ENCODE measurements at places on chromosomes 13 and 19. TPM values are rescaled to one million over a fixed set of nuclear protein-coding genes. Genes with fewer than 3 reads are reported as not detected.

Gene LHFPL6
- total RNA-seq = 63.6 TPM

Gene LYL1
- total RNA-seq = 2.1 TPM

GRCh38 chr19:9789066-9789465 is 20.5 kb upstream of the ZNF846 start:
- DNase-seq = no peak

DNA sequence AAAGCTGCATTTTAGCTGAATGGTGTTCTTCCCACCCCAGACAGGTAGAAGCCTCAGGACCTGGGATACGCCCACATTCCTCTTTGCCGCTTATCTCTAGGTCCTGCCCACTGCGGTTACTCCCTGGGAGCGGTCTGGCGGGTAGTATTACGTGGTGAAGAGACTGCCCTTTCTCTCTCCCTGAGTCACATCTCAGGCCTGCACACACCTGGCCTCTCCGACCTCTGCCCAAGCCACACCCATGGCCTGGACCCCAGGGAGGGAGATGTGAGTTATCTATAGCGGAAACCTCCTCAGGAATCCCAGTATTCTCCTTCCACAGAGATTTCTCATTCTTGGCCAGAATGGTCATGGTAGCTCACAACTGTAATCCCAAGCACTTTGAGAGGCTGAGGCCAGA is 17.3 kb downstream of the RHPN2 start:
- DNase-seq = no peak

DNA sequence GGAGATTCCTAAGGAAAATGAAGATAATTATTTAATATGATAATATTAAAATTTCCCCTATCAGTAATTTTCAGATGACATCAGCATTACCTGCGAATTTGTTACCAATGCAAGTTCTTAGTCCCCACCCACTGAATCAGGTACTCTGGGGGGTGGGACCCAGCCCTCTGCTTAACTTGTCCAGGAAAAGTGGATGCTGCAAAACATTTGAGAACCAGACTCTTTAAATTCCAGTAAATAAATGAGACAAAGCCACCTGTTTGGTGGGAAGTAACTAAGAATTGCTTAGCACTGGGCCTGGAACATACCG is 495 bp upstream of the ZNF599 start:
- no peak for DNase-seq

DNA sequence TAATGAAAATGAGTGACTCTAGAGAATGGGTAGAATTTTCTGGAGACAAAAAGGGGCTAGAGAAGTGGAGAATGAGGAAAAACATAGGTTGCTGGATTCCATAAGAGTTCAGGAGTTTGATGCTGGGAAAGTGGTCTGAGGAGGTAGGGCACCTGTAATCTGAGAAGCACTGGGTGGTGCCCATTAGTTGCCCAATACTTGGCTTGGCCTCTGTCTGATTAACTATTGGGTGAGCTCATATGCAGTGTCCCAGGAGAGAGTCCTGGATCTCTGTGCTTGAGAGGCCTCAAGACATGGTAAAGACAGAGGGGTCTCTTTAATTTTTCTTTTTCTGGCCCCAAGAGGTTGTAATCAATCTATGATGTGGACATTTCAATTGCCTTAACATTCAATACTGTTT is 390.1 kb downstream of the TDRD3 start:
- no peak for DNase-seq

Measured in HFFc6 (cell line).